ENCODE measurements at places on chromosomes 4 and X.

- DNase-seq: no peak
Measured at GRCh38 chrX:140715787-140716186, 6.2 kb downstream of the LINC00632 start.

GRCh38 chr4:78766026-78766425 is 10.1 kb upstream of the BMP2K start:
- DNase-seq: no peak

GRCh38 chr4:33067221-33067620 is 2347.1 kb downstream of the PCDH7 start:
- no peak for DNase-seq

GRCh38 chr4:575281-576141 is 584 bp downstream of the TMEM271 start:
- DNase-seq: no peak

DNA sequence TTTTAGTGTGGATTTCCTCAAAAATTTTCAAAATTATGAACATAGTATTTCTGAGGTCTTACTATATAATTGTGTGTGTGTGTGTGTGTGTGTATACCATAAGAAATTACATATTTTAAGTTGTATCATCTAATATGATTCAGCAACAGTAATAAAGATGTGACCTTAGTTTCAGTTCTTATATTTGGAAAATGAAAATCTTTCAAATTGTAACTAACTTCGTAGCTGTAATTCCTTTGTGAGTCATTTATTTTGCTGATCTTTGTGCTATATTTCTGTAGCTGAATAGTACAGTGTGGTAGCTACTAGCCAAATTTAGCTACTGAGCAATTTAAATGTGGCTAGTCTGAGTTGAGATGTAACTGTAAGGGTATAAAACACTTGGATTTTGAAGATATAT is 116.4 kb downstream of the RAP1GDS1 start:
- DNase-seq: no peak

DNA sequence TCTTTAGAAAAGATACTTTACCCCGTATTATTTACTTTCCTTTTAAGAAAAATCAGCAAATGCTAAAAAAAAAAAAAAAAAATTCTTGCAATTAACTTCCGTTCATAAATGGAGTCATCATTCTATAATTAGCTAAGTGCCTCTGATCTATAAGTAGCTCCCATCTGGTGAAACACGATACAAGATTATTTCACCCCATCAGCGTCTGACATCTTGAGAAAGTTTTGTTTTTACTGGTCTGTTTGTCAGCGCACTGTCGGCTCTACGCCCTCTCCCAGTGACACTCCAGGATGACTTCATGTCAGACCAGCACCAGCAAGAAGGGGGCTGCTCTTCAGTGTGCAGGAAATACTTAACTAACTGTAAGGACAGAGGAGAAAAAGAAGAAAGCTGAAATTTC is 108.3 kb downstream of the AFAP1 start:
- DNase-seq: no peak

- DNase-seq: no peak
Measured at GRCh38 chr4:99894998-99895397, 771 bp upstream of the LAMTOR3 start.

DNA sequence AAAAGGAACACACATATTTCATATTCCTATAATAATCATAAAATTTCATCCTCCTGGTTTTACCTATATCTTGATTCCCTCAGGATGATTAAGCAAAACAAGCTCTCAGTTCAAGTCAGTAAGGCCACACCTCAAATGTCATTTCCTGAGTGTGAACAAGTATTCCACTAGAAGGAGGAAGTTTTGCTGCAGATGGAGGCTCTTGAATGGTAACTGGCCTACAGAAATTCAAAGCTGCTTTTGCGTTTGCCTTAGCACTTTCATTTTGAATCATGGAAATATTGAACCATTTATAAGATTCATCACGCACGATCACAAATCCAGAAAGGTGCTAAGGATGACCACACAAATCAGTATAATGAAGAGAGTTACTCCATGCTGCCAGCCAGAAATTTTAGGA is 254.4 kb upstream of the CXXC4 start:
- DNase-seq: no peak

DNA sequence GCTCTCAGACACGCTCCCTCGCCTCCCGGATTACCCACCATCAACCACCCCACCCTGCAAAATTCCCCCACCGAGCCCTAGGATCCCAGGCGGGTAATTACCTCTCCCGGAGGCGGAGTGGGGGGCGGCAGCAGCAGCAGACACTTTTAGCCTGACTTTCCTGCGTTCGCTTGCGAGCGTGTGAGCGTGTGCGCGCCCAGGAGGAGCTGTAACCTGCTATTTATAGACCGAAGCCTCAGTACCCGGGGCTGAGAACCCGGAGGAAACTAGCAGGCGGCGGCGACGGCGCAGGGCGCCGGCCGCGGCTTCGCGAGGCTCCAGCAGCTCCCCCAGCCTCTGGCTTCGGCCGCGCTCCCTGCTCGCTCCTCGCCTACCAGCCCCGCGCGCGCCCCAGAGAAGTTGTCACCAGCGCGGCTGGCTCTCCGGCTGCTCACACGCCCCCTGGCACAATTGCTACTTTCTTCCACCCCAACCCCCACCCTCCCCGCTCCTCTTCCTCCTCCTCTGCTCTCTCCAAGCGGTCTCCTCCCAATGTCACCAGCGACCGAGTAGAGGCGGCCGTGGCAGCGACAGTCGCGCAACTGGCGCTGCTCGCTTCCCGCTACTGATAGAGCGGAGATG is at the start of gene INPP4B:
Gene INPP4B, minus strand, starts transcription at position 194 of the 621 bp plus-strand sequence.
- no peak for DNase-seq

- DNase-seq: no peak
Measured at GRCh38 chr4:182418054-182418734, 175.0 kb downstream of the TENM3 start.

DNA sequence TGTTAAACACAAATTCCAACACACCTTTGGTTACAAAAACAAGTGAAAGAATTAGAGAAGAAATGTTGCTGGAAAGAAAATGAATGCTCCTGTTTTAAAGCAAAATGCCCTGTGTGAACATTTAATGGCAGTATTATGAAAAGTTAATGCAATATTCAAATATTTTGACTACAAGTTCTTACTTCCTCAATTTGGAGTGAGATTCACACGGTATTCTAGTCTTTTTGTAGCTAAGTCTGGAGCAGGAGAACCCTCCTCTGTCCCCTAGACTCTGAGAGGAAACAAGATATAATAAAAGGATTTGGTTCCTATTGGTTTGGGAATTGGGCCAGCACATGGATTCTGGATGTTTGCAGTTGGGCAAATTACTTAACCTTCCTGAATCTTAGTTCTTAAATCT is 12.7 kb downstream of the MAD2L1 start:
- no peak for DNase-seq

GRCh38 chrX:37809970-37810369 is 30.1 kb downstream of the CYBB start:
- no peak for DNase-seq

- DNase-seq: no peak
Measured at GRCh38 chr4:183554878-183555585, 50.2 kb downstream of the ING2 start.

DNA sequence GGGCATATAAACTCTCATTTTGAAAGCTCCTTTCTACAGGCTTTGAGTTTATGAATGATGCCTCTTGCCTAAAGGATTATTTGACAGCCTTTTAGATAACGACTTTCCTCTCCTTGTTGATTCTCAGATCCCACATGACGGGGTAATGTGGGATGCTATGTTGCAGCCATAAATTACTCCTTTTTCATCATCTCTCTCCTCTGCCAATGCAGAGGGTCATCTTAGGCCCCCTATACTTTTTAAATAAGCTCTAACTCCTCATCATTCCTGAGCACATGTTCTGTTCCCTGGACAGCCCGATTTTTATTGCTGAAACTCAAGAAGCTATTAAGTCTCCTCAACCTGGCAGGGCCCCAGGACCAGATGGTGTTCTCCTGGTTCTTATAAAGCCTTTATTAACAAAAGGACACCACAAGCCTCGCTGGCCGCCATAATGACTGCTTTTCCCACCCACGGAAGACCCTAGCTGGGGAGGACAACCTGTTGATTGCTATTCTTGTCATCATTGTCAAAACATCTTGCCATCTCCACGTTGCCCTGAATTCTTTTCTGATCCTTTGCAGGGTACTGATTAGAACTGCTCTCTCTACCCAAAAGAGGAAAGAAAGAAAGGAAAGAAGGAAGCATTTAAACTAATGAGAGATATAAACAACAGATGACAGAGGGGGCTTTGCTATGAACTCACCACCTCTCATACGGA is 150.7 kb downstream of the DHX15 start:
- DNase-seq: no peak

DNA sequence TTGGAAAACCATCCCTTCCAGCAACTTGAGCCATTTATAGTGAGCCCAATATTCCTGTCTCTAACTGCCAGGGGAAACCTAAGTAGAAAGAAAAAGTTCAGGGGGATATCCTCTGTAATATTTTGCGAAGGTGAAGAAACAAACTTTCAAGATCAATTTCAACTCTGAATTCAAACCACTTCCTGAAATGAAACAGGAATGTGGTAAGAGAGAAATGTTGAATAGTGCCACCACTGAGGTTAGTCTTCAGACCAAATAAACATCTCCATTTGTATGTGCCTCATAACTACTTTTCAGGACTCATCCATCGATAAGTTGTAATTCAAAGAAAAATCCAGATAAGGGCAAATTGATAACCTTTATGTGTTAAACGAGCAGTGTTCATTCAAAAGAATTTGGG is 128.7 kb downstream of the GABRB1 start:
- no peak for DNase-seq

- DNase-seq: no peak
Measured at GRCh38 chr4:16222957-16223527, 3.2 kb downstream of the TAPT1 start.

- DNase-seq: no peak
Measured at GRCh38 chr4:182143086-182143821, 99.9 kb upstream of the TENM3 start.

DNA sequence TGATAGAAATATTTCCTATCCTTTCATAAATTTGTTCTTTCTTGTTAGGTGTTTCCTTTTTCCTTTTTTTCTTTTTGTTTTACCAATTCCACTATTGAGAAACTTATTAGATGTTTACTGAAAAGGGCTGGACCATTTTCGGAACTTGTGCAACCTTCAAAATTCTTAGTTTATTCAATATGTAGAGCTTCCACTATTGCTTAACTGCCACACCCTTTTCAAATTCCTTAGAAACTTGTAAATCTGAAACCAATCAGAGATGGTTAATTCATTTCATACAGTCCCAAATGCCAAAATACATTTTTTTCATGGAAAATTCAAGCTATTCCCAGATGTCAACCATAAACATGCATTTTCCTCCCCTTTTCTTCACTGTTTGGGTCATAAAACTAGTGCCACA is 66.1 kb upstream of the SLC39A8 start:
- no peak for DNase-seq

GRCh38 chr4:119284876-119285780 is 36.8 kb downstream of the FABP2 start:
- no peak for DNase-seq

DNA sequence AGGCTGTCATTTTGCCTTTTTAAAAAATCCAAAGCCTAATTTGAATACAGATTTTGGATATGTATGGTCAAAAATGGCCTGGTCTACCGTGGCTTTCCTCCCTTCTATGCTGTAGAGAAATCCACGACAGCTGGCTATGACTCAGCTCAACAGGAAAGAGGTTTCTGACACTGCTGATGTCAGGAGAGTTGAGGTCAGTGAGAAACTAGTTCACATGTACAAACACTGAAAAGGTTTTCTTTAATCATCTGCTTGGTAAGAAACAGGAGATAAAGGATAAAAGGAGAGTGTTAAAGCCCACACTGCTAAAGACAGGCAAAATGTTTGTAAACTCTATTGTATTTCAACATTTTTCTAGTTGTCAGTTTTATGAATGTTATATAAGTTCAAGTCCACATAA is 113.9 kb downstream of the NYX start:
- peak; percentile 4 for DNase-seq

- DNase-seq: no peak
Measured at GRCh38 chrX:136067097-136067496, 80.2 kb upstream of the FHL1 start.

DNA sequence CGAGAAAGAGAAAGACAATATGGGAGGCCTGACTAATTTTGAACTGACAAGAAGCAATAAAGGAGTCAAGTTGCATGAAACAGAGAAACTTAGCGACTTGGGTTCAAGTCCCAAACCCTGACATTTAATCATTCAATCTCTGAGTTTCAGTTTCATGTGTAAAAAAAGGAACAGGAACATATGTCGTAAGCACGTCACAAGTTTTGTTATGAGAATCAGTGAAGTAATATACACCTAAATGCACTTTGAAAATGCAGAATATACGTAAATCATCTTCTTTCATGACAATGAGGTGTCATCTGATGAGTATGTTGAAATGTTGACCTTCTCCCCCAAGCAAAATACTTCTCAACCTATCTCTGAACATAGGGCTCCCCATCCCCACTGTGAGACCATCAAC is 10.4 kb downstream of the ACOT9 start:
- DNase-seq: no peak

GRCh38 chr4:173218411-173219125 is 50.0 kb downstream of the GALNT7 start:
- no peak for DNase-seq

DNA sequence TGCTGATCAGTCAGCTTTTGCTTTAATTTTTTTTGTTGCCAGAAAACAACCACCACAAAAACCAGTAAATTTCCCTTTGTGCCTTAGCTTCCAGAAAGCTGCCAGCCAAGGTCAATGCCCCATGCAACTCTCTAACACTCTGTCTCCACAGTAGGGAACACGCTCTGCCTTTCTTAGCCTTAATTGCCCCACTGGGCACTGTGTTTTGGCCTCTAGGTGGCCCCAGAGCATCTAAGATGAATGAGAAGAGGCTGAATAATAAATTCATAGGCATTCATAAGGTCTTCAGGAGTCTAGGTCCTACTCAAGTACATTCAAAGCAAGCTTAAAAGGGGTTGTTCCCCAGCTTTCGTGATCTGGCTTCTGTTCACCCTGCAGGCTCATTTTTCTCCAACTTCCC is 57.7 kb upstream of the PASD1 start:
- DNase-seq: peak; percentile 3

GRCh38 chrX:31808357-31808756 is 736.5 kb upstream of the FTHL17 start:
- DNase-seq: no peak

- no peak for DNase-seq
Measured at GRCh38 chrX:111375747-111376146, 36.2 kb downstream of the DCX start.

DNA sequence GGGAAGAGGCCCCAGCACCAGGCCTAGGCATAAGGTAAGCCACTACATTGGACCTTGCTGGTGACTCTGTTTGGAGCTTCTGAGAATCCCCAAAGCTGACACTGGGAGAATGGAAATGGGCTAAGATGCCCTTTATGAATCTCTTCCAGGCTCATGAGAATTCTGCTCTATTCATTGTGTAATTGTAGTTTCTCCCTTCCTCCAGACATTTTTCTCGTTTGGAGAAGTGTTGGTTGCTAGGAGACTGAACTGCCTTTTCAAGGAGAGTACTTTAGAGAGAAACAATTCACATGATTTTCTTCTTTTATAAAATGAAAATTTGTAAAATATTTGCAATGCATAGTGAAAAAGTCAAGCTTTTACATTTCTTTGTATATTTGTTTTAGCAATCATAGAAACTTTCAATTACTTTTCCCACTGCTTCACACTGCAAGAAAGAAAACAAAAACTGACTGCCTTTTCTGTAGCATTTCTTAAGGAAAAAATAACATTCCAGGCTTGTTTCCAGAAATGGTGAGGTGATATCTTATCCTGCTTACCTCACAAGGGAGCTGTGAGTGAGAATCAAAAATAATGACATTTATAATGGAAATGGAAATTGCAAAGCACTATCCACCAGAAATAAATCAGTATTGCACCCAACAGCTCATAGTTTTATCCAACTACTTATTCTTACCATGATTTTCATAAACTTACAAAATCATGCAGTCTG is 24.9 kb upstream of the DCHS2 start:
- no peak for DNase-seq

Data from GM12891 (cell line).